ENCODE measurements at places on chromosomes 1 and 21. TPM values are rescaled to one million over a fixed set of nuclear protein-coding genes. Genes with fewer than 3 reads are reported as not detected.

- H3K36me3 ChIP-seq = peaks cover 3% of the 10 kb centered on the region
- H3K27me3 ChIP-seq = no peaks in the 10 kb centered on the region
- DNase-seq = no peak
- no peak overlapping the region for H3K4me3 ChIP-seq
Measured at GRCh38 chr1:25806418-25806817, 6.4 kb downstream of the SELENON start.

GUCA2A gene
- polyA plus RNA-seq = not detected

GRCh38 chr21:36261459-36261858, 58.5 kb upstream of the MORC3 start:
- H3K4me3 ChIP-seq = no peak overlapping the region
- H3K36me3 ChIP-seq = peaks cover 50% of the 10 kb centered on the region
- H3K27me3 ChIP-seq = no peaks in the 10 kb centered on the region
- DNase-seq = no peak
- H3K4me1 ChIP-seq = peaks cover 70% of the 10 kb centered on the region

DNA sequence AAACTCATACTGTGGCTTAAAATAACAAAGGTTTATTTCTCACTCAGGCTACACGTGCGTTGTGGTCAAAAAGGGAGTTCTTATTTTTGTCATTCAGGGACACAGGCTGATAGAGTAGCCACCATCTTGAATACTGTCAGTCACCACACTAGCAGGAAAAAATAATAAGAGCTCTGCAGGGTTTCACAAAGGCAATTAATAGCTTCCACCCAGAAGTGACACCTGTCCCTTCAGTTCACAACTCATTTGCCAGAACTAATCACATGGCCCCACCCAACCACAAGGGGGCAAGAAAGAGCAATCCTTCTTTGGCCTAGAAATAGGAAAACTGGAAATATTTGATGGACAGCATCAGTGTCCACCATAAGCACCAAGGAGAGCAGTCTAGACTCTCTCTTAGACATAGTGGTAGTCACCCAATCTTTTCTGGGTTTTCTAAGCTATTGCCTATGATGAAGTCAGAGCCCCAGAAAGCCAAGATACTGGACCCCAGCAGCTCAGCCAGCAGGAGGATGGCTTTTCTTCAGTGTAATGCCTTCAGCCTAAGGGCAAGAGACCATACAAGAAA, 8.2 kb downstream of the HAPLN2 start:
- no peaks in the 10 kb centered on the region for H3K36me3 ChIP-seq
- H3K4me3 ChIP-seq = no peak overlapping the region
- DNase-seq = peak; percentile 68
- no peak overlapping the region for H3K27ac ChIP-seq

DNA sequence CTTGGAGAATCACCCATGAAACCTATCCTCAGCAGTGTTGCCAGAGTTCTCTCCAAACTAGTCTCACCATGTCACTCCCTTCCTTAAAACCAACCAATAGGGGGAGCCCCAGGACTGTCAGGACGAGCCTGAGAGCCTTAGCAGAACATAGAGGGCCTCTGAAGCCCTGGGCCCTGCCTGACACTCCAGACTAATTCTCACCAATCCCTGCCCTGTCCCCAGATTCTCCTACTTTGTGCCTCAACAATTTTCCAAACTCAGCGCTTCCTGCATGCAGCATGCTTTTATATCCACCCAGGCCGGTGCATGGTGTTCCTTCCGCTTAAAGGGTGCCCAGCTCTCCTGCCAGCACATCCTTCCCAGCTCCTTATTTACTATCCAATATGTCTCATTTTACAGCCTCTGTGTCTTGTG, 42.7 kb downstream of the HSD3B1 start:
- no peaks in the 10 kb centered on the region for H3K36me3 ChIP-seq
- no peak overlapping the region for H3K4me3 ChIP-seq

DDAH1 gene
- not detected for polyA plus RNA-seq

C1orf167 gene
- polyA plus RNA-seq = 0.75 TPM

GRCh38 chr1:234906654-234907053, 222.0 kb downstream of the TOMM20 start:
- H3K36me3 ChIP-seq = no peaks in the 10 kb centered on the region
- H3K27me3 ChIP-seq = no peaks in the 10 kb centered on the region
- no peak overlapping the region for H3K4me3 ChIP-seq
- no peak overlapping the region for H3K27ac ChIP-seq

- H3K4me3 ChIP-seq = no peak overlapping the region
- DNase-seq = peak; percentile 31
- no peak overlapping the region for H3K27ac ChIP-seq
- no peaks in the 10 kb centered on the region for H3K27me3 ChIP-seq
- H3K36me3 ChIP-seq = no peaks in the 10 kb centered on the region
- peaks cover 46% of the 10 kb centered on the region for H3K4me1 ChIP-seq
Measured at GRCh38 chr1:192512426-192513162, 63.0 kb upstream of the RGS1 start.

- no peak for DNase-seq
- no peaks in the 10 kb centered on the region for H3K36me3 ChIP-seq
- no peaks in the 10 kb centered on the region for H3K27me3 ChIP-seq
- H3K4me1 ChIP-seq = no peaks in the 10 kb centered on the region
- H3K27ac ChIP-seq = no peak overlapping the region
Measured at GRCh38 chr1:100799954-100800612, 80.5 kb downstream of the VCAM1 start.

DNA sequence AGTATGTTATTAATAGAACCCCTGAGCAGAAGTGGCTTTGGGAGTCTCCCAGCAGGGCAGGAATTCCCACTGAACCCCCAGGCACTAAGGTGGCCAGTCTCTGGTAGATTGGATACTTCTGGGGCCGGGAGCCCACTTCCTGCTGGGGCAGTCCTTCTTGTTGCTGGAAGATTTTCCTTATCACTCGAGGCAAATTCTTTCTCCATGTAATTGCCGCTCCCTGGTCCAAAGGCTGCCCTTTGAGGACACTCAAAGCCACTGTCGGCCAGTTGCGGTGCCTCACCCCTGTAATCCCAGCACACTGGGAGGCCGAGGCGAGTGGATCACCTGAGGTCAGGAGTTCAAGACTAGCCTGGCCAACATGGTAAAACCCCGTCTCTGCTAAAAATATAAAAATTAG, 22.6 kb upstream of the TNFRSF1B start:
- peaks cover 86% of the 10 kb centered on the region for H3K4me1 ChIP-seq
- H3K27me3 ChIP-seq = no peaks in the 10 kb centered on the region

DNA sequence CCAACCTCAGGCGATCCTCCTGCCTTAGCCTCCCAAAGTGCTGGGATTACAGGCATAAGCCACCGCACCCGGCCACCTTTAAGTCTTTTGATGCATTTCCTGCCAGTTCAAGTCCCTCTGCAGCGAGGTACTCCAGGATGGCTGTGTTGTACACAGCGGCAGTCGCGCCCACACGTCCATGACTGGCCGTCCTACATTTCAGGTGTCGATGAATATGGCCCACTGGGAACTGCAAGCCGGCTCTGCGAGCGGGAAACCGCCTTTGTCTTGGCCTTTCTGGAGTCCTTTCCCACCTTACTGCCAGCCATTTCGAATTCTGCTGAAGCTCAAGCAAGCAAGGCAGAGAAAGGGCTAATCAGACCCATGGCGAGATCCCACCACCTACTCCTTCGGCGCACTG, 34.6 kb downstream of the TRAPPC10 start:
- H3K4me1 ChIP-seq = peaks cover 5% of the 10 kb centered on the region
- no peak overlapping the region for H3K4me3 ChIP-seq
- no peak overlapping the region for H3K27ac ChIP-seq
- DNase-seq = no peak

DNA sequence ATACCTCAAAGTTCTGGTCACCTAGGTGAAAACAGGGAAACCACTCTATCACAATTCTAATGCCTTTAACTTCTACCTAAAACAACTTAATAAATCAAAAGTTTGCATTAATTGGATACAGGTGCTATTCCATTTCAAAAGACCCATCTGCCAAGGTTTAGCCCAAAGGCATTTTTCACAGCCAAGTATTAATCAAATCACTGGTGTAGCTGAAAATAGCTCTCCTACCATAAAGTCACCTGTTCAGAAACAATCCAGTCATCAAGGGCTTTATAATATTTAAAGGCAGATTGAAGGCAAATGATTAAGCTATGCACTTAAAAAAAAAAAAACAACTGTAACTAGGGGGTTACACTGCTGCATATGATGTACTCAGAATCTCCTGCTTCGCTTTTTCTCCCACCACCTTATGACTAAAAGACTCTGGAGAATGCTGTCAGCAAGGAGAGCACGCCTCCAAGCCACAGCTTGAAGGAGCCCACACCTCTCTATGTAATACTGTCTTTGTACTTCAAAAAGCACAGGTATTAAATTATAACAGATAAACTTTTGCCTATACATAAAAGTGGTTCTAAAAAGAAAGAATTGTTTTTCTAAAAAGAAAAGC, 20.5 kb downstream of the KIAA0319L start:
- H3K4me3 ChIP-seq = no peak overlapping the region
- H3K27ac ChIP-seq = no peak overlapping the region
- H3K4me1 ChIP-seq = peaks cover 14% of the 10 kb centered on the region

CACNA1S gene
- not detected for polyA plus RNA-seq

SYT6 gene
- polyA plus RNA-seq = not detected

All from B cell (primary cell).